ENCODE measurements at places on chromosomes 13 and 19. TPM values are rescaled to one million over a fixed set of nuclear protein-coding genes. Genes with fewer than 3 reads are reported as not detected.
A peak's percentile ranks its signal among the peaks of the same experiment; 100 is the strongest.

Gene TRMT1
- total RNA-seq, result 42.4 TPM

GRCh38 chr19:38360839-38361631, 13.3 kb upstream of the PSMD8 start:
- DNase-seq, result no peak

DNA sequence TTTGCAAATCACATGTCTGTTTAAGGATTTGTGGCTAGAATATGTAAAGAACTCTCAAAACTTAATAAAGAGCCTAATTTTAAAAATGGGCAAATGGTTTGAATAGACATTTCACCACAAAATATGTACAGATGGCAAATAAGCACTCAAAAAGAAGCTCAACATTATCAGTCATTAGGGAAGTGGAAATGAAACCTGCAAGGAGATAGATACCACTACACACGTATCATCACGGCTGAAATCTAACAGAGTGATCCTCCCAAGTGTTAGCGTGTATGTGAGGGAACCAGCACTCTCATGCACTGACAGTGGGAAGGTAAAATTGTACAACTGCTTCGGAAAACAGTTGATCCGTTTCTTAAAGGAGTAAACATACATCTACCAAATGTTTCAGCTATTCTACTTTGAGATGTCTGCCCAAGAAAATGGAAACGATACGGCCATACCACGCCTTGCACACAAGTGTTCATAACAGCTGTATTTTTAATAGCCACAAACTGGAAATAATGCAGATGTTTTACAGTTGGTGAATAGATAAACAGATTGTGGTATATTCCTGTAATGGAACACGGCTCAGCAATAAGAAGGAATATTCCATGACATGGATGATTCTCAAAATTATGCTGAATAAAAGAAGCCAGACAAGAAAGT, 14.5 kb downstream of the ARHGEF7 start:
- DNase-seq, result no peak

DNA sequence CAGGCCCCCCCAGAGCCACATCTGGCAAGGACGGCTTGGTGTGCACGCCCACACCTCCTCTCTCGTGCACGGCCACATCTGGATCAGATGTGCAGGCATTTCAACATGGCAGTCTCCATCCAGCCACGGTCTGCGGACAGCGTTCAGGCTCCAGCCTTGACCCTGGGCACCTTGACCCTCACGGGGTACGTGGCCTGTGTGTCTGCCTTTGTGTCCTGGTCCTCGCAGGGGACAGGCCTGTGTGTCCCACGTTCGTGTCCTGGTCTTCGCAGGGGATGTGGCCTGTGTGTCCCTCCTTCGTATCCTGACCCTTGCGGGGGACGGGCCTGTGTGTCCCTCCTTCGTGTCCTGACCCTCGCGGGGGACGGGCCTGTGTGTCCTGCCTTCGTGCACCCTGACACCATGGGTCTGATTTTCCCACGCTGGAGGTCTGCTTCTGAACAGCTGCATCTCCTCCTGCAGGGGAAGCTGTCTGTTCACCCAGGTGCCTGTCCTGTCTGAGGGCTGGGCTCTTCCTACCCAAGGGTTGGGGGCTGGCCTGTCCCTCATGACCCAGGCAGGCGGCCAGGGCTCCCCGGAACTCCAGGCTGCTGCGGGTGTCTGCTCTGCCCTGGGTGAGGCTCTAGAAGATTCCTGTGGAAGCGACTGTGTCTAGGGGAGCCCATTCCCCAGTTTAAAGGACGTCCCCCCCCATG, 25.3 kb downstream of the RASA3 start:
- peak; percentile 59 for DNase-seq

- DNase-seq, result no peak
These were observed 48.1 kb downstream of the ZC3H13 start for GRCh38 chr13:46004491-46004890.

Gene KLK14
- 3.8 TPM for total RNA-seq

GRCh38 chr19:2171349-2172145, 7.8 kb downstream of the DOT1L start:
- DNase-seq, result no peak

DNA sequence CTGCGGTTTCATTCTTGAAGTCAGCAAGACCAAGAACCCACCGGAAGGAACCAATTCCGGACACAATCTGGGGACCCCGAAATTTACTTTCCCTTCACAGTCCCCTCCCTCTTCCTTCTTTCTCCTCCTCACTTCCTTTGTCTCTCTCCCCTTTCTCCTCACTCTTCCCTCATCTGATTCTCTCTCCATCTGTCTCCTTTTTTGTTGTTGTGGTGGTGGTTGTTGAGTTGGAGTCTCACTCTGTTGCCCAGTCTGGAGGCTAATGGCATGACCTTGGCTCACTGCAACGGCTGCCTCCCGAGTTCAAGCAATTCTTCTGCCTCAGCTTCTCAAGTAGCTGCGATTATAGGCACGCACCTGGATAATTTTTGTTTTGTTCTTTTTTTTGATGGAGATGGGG, 32.7 kb upstream of the OR1M1 start:
- DNase-seq, result no peak

GRCh38 chr13:32838945-32839344, 177.3 kb upstream of the KL start:
- no peak for DNase-seq

- DNase-seq, result no peak
These were observed 72.9 kb downstream of the STK24 start for GRCh38 chr13:98504029-98504351.

Data from suprapubic skin (tissue), 4 donors.